ENCODE measurements at places on chromosomes 12 and 14.

DNA sequence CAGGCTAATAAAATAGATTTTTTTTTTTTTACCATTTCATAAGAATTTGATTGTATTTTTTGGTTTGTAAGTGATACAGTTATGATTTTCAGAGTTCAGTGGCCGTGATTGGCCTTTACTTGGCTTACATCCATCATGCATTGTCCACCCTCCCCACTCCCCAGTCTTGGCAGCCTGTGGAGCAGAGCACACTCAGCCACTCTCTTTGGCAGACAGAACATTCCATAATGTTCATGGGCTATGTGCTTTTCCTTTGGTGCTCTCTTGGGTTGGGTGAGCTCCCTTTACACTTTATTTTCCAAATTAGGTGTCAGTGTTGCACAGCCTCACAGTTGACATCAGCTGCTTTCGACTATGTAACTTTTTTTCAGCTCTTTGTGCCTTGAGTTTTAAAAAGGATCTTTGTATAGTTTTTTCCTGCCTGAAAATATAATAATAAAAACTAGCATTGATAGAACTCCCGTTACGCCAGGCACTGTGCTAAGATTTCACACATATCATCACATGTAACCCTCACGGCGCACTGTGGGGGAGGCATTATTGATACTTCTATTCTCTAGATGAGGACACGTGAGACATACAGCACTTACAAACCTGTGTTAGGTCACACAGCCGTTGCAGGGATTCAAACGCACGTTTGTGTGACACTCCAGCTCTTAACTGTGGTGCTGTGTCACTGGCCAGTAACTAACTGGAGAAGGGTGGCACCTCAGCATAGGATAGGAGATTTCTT lies 21.5 kb downstream of the SUDS3 start:
- no peak for DNase-seq

DNA sequence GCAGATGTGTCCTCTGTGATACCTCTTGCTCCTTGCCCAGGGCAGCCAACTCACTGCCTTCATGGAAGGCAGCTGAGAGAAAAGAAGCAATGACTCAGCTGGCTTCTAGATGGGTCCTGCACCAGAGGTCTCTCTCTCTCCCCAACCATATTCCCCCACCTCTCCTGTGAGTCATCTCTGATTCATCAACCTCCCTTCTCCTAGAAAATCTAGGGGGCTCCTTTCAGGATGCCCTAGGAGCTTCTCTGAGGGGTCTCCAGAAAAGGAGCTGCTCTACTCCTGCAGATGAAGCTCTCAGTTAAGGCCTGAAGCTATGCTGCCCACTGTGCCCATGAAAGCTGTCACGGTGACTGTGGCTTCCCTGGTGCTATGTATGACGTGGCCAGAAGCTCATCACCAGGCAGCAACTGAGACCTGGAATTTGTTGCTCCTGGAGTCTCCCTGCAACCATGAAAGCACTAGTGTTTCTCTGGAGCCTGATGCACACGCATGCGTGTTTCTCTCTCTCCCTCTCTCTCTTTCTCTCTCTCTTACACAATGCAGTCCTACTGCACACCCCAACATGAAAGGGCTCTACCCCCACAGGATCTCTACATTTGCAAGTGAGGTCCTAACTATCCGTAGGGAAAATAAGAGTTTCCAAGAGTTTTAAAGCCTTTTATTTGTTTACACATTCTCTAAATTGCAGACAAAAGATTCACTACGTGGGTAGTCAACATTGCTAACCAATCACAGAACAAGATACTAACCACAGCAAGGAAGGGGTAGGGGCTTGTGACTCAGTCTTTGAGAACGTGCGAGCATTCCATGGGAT lies 285.3 kb downstream of the DPF3 start:
- DNase-seq = peak; percentile 86

- no peak for DNase-seq
These were observed 5.3 kb downstream of the MYH7 start for GRCh38 chr14:23430016-23430722.

DNA sequence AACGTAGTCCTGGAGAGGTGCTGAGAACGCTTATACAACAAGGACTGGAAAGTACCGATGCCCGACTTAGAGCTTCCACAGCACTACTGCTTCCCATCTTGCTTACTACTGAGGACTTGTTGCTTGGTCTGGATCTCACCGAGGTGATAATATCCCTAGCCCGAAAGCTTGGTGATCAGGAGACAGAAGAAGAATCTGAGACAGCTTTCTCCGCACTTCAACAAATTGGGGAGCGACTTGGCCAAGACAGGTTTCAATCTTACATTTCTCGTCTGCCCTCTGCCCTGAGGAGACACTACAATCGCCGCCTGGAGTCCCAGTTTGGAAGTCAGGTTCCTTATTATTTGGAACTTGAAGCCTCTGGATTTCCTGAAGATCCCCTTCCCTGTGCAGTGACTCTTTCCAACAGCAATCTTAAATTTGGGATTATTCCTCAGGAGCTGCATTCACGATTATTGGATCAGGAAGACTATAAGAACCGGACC lies 1.1 kb downstream of the TOGARAM1 start:
- no peak for DNase-seq

- no peak for DNase-seq
These were observed 4.3 kb upstream of the AQP6 start for GRCh38 chr12:49968471-49968870.

GRCh38 chr14:100468557-100468956 lies 118.7 kb downstream of the BEGAIN start:
- no peak for DNase-seq

- no peak for DNase-seq
These were observed 33.0 kb downstream of the BTBD7 start for GRCh38 chr14:93299866-93300265.

- DNase-seq = no peak
These were observed 22.8 kb downstream of the NCKAP5L start for GRCh38 chr12:49805409-49805808.
